SW 1271 (cell line): ENCODE measurements at places on chromosomes 6 and 20.

DNA sequence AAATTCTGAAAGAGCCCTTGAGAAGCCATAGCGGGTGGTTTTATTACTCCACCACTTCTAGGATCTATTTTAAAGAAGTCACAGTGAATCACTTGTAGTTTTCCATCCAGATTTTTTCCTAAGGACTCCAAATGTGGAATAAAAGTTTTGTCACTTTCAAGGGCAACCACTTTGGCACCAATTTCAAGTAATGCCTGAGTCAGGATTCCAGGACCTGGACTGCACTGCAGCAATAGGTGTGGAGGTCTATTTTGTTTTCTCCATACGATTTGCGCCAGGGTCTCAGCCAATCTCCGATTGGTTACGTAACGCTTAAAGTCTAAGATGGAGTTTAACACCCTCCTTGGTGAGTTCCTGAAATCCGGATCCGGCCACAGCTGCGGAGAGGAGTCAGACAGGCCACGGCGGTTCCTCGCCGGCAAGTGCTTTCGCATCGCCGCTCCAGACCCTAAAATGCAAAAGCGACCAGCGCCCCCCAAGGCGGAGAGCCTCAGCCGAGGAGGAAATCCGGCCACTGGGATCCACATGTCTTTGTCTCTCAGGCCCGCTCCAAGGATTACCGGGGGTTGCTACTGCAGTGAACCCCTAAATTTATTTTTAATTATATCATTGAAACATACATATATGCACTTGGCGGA, 18.6 kb upstream of the PPP1R3G start:
- DNase-seq, result no peak

DNA sequence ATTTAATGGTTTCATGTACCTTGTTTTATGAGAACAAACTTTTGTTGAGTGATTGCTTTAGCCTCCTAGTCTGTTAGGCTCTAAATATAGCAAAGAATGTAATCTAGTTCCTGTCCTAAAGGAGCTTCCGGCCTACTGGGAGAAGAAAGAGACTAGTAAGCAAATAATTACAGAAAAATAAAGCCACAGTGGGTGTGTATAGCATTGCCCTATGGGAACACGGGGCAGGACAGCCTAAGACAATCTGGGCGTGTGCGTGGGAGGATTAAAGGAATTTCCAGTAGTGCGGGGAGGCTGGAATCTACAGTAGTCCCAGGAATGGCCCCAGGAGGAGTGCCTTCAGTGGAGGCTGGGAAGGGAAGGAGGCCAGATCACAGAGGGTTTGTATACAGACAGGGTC, 98.1 kb upstream of the AKAP12 start:
- DNase-seq, result no peak

GRCh38 chr6:4180652-4181255, 45.4 kb upstream of the ECI2 start:
- DNase-seq, result peak; percentile 9

- DNase-seq, result no peak
Measured at GRCh38 chr6:133761706-133762105, 127.2 kb upstream of the TCF21 start.

DNA sequence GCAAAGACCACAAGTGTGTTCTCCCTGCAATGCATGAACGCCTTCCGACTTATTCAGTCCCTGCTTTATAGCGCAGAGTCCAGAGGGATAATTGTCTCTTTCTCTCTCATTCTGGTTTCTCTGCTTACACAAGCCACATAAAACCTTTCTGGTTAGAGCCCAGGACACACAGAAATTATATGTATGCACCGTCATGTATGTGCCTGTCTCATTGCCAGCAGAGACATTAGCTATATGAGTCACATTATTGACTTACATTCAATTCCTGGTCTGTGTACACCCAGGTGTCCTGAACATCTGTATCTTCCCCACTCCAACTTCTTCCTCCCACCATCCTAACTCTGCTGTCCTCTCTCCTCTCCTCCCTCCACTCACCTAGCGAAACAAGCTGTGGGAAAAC, 44.0 kb downstream of the LRFN2 start:
- no peak for DNase-seq

- no peak for DNase-seq
Measured at GRCh38 chr6:125810445-125810844, 19.7 kb downstream of the NCOA7 start.

GRCh38 chr6:39617026-39617425, 108.2 kb downstream of the KIF6 start:
- DNase-seq, result no peak

DNA sequence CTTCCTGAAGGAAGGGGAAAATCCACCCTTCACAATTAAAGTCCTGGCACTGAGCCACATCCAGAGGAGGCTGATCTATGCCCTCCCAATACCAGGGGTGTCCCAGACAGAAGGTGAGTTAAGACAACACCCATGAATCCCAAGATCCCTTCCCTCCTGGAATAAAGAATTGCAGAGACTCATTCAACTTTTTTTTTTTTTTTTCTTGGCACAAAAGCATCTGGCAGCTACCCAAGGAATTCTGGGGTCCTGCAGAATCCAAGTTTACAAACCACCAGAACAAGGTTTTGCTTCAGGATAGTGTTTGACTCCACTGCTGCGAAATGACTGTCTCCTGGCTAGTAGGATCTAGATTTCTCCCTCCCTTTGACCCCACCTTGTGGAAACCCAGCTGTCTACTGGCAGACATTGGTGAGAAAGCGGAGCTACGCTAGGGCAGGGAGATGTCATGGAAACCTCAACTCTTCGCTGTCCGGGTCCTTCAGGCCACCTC, 37.4 kb downstream of the JAG1 start:
- DNase-seq, result no peak

GRCh38 chr6:133764008-133764753, 124.7 kb upstream of the TCF21 start:
- DNase-seq, result no peak

DNA sequence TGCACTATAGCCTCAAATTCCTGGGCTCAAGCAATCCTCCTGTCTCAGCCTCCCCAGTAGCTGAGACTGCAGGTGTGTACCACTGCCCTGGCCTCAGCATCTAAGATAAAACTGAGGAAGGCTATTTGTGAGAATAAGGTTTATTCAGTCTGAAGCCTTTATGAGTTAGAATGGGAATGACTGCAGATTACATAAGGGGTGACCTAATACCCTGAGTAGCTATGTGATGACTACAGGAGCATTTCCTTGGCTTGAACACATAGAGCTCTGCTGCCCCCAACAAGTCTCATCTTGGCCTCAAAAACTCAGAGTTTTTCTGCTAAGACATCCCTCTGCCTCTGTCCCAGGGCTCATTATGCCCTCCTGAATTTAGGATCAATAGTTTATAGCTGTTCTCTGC, 7.6 kb downstream of the GSS start:
- DNase-seq, result peak; percentile 65

GRCh38 chr20:49132995-49133478, 55.1 kb downstream of the STAU1 start:
- DNase-seq, result peak; percentile 61

- DNase-seq, result no peak
Measured at GRCh38 chr6:118895261-118895560, 1.3 kb downstream of the ASF1A start.

- DNase-seq, result no peak
Measured at GRCh38 chr20:184288-184687, 5.2 kb downstream of the DEFB128 start.

DNA sequence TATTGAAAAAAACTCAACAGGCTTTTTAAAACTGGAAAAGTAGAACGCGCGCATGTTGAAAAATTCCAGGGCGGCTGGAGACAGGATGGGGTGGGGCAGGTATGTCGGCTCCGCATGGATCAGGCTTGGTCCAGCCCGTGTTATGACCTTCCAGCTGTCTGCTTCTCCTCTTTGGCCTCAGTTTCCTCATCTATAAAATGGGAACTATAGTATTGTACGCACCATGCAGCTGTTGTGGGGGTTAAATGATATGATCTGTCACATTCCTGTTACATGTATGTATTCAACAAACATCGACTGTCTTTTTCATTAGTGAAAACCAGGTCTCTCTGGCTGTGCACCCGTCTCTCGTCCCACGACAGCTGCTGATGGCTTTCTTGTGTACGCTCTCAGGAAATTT, 18.8 kb downstream of the PHACTR3 start:
- no peak for DNase-seq

- DNase-seq, result no peak
Measured at GRCh38 chr6:168377856-168378832, 58.6 kb upstream of the DACT2 start.

- DNase-seq, result no peak
Measured at GRCh38 chr6:156280065-156280464, 497.1 kb upstream of the ARID1B start.

DNA sequence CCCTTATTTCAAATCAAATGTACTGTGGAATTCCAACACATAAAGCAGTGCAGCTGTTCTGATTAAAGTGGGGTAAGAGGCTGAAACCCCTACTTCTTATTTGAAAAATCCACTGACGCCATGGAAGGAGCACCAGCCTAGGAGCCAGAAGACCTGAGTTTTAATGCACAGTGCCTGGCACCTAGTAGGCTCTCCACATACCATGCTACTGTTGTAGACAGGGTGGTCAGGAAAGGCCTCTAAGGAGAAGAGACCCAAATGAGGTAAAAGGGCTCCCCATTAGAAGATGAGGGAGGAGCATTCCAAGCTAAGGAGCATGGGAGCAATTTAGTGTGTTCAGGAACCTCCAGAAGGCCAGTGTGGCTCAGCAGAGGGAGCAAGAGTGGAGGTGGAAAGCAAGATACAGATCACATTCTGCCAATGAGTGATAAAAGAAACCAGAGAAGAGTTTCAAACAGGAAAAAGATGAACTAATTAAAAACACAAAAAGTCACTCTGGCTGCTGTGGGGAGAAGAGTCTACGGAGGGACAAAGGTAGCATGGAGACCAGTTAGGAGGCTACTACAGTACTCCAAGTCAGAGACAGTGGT, 11.8 kb upstream of the ZNF76 start:
- no peak for DNase-seq

DNA sequence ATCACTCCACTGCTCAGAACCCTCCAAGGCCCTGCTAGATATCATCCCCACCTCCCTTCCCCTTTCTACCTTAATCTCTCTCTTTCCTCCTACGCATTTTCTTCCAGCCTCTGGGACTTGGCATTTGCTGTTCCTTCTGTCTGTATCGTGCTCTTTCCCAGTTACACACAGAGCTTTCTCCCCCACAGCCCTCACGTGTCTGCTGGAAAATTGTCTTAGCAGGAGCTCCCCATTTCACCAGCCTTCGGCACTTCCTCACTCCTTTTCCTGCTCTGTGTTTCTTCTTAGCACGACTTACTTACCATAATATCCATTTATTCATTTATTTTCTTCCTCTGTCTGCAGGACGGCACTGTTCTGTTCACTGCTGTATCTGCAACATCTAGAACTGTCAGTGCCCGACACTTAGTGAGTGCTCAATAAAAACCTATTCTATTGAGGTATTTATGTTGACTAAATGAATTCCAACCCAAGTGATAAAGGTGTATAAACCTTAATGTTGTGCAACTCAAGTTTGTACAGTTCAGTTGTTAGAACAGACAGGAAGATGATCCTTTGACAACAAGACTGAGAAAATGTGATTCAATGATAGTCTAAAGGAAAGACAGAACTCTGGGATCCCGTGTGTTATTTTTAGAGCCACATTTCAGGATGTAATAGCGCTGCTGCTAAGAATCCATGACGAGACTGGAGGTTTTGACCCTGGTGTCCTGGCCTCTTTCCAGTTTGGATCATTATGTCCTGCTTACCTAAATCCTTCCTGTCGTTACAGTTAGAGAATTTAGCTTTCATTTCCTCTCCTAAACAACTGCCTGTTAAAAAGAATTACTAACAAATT, 170.1 kb upstream of the LAMP5 start:
- no peak for DNase-seq

- no peak for DNase-seq
Measured at GRCh38 chr20:37821696-37822095, 81.2 kb upstream of the VSTM2L start.

DNA sequence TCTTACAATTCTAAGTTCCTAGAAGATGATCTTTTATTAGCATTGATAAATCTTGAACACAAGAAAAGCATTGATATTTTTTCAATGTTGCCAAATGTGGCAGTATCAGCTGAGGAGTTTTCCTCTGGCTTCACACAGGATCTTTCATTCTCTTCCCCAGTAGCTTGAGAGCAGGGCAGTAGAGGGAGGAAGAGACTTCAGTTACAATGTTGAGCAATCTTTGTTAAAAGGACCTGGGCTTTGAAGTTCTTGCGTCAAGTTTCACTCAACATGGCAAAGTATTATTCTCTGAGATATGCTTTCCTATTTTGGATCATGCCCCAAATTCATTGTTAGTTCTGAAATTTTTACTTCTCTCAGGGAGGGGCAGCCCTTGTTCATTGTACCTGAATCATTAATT, 238.0 kb downstream of the COL12A1 start:
- no peak for DNase-seq

- DNase-seq, result no peak
Measured at GRCh38 chr6:39791850-39792539, at the start of gene DAAM2. Gene DAAM2 (plus strand): TSS chr6:39792376. CDS start chr6:39856303, 63,927 bp downstream.

DNA sequence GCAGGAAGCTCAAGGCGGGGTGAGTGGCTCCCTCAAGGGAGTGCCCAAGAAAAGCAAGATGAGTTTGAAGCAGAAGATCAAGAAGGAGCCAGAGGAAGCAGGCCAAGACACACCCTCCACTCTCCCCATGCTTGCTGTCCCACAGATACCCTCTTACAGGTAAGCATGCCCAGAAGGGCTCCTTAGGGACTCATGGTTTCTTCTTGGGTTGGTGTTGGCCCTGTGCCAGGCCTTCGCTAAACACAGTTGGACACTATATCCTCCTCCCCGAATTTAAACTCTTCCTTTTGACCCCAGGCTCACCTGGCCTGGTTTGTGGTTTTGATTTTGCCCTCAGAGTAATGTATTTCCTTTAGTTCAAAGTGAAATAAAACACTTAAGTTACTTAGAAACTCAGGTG, 5.1 kb downstream of the BRPF3 start:
- DNase-seq, result no peak

- DNase-seq, result no peak
Measured at GRCh38 chr20:13299401-13299800, 78.3 kb downstream of the ISM1 start.

GRCh38 chr6:141326426-141326825, 806.3 kb upstream of the GJE1 start:
- DNase-seq, result peak; percentile 90

DNA sequence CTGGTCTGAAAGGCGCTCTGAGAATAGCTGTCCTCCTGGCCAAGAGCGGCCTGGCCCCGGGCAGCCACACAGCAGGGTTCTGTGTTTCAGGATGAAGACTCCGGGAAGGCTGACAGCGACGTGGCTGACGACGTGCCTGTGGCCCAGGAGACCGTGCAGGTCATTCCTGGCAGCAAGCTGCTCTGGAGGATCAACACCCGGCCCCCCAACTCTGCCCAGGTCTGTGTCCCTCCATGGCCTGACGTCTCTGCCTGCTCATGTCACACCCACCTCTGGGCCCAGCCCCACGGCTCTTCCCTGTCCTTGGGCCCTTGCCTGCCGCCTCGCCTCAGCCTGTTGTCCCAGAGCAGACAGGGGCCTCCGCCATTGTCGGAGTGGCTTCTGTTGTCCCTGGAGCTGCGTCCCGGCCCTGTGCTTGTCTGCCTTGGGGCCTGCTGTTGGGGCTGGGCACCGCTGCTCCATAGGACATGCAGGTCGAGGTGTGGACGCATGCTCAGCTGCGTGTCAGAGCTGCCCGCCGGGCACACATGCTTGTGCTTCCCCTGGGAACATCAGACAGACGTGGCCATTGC, 16.2 kb upstream of the ADRM1 start:
- DNase-seq, result no peak
